ENCODE measurements at places on chromosomes 4 and X. TPM values are rescaled to one million over a fixed set of nuclear protein-coding genes. Genes with fewer than 3 reads are reported as not detected.

The RAP1GDS1 gene
- 22.4 TPM for total RNA-seq

The CCKAR gene
- total RNA-seq: not detected

The TLR10 gene
- total RNA-seq: 0.02 TPM

The IQCM gene
- not detected for total RNA-seq

The SRPX gene
- 8.8 TPM for total RNA-seq

The MAP9 gene
- 4.2 TPM for total RNA-seq

The CCNA2 gene
- 46.7 TPM for total RNA-seq

The CCDC110 gene
- not detected for total RNA-seq

The FAM184B gene
- total RNA-seq: 0.01 TPM

The MMGT1 gene
- 20.4 TPM for total RNA-seq

The KIF4A gene
- 29.9 TPM for total RNA-seq

The STBD1 gene
- total RNA-seq: 13.8 TPM

The APEX2 gene
- total RNA-seq: 30.7 TPM

The PNMA5 gene
- not detected for total RNA-seq

The HSFX4 gene
- total RNA-seq: not detected

The MTMR8 gene
- 0.45 TPM for total RNA-seq

The RPA4 gene
- 0.14 TPM for total RNA-seq

The AP1AR gene
- 9.4 TPM for total RNA-seq

The ADAD1 gene
- not detected for total RNA-seq

The SEC24D gene
- 12.2 TPM for total RNA-seq

The MBNL3 gene
- not detected for total RNA-seq
